ENCODE measurements at places on chromosomes 6 and 20. TPM values are rescaled to one million over a fixed set of nuclear protein-coding genes. Genes with fewer than 3 reads are reported as not detected.

Gene TM9SF4
- 71.8 TPM for total RNA-seq

DNA sequence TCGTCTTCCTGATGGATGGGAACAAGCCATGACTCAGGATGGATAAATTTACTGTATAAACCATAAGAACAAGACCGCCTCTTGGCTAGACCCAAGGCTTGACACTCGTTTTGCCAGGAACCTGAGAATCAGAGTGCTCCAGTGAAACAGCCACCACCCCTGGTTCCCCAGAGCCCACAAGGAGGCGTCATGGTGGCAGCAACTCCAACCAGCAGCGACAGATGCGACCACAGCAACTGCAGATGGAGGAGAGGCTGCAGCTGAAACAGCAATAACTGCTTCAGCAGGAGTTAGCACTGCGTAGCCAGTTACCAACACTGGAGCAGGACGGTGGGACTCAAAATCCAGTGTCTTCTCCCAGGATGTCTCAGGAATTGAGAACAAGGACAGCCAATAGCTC is 100.9 kb upstream of the SAMD5 start:
- no peaks in the 10 kb centered on the region for H3K4me1 ChIP-seq
- no peak for DNase-seq
- no peak overlapping the region for H3K4me3 ChIP-seq
- H3K27ac ChIP-seq = no peak overlapping the region
- no peaks in the 10 kb centered on the region for H3K36me3 ChIP-seq

DNA sequence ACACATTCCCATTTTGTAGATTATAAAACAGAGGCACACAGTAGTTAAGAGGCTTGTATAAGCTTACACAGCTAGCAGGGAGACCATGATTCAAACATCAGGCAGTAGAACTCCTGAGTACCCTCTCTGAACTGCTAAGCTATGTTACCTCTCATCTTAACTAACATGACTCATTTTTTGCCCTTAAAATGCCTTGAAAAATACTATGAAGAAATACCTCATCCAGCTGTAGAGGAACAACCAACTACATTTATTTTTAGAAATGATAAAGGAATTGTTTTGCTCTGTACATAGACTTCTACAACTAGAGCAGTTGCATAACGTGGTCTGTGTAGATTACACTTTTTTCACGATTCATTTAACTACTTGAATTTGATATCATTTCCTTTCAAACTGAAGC is 102.1 kb downstream of the FLRT3 start:
- no peaks in the 10 kb centered on the region for H3K27me3 ChIP-seq
- no peaks in the 10 kb centered on the region for H3K36me3 ChIP-seq
- DNase-seq = peak; percentile 84
- H3K4me3 ChIP-seq = no peak overlapping the region

GRCh38 chr6:147057188-147057587 is 147.0 kb upstream of the STXBP5 start:
- H3K4me3 ChIP-seq = no peak overlapping the region
- no peak for DNase-seq
- no peaks in the 10 kb centered on the region for H3K4me1 ChIP-seq
- H3K27ac ChIP-seq = no peak overlapping the region
- no peaks in the 10 kb centered on the region for H3K36me3 ChIP-seq

DNA sequence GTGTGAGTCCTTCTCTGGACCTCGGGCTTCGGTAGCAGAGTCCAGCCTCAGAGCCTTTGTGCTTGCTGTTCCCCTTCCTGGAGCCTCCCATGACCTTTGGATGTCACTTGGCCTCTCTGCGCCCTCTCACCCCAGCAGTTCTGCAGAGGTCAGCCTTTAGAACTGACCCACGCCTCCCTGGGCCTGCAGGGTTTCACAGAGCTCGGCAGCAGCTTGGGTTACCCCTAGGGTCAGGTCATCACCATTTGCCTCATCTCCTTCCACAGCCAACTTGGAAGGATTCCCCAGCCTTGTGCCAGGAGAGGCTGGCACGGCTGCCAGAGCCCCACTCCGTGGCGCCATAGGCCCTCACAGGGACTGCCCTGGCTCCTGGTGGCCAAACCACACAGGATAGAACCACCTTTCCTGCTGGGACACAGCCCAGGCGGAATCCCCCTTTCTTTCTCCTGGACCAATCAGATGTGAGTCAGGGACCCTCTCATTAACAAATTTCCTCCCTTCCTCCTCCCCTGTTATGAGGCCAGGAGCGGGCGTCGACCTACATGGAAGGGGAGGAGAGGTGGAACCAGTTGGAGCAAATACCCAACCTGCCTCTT is 13.9 kb upstream of the SIRPA start:
- no peak overlapping the region for H3K27ac ChIP-seq
- no peaks in the 10 kb centered on the region for H3K36me3 ChIP-seq
- H3K4me1 ChIP-seq = no peaks in the 10 kb centered on the region
- no peak overlapping the region for H3K4me3 ChIP-seq
